ENCODE measurements at places on chromosomes 3 and 15.
A peak's percentile ranks its signal among the peaks of the same experiment; 100 is the strongest.

- peak; percentile 44 for DNase-seq
Measured at GRCh38 chr3:66253790-66254620, 33.2 kb downstream of the SLC25A26 start.

DNA sequence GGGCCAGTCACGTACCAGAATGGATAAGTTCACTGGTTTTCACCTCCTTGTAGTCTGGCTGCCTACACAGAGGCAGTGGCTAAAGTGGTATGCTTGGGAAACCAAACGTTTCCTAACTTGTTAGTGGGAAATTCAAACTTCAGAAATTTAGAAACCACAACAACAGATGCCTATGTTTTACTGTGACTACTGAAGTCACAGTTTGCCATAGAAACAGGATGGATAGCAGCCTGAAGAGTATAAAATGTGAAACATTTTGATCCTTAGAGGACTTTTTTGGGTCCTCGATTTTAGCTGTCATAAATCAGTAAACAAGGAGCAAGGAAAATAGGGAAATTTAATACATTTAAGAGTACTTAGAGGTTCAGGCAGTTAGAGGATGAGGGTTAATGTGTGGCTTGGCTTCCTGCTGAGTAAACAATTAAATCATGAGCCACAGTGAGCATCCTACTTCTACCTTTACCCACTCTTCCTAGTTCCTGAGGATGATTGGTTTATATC is 48.6 kb downstream of the CMSS1 start:
- DNase-seq: peak; percentile 94

- no peak for DNase-seq
Measured at GRCh38 chr3:65848024-65848423, 190.7 kb downstream of the MAGI1 start.

DNA sequence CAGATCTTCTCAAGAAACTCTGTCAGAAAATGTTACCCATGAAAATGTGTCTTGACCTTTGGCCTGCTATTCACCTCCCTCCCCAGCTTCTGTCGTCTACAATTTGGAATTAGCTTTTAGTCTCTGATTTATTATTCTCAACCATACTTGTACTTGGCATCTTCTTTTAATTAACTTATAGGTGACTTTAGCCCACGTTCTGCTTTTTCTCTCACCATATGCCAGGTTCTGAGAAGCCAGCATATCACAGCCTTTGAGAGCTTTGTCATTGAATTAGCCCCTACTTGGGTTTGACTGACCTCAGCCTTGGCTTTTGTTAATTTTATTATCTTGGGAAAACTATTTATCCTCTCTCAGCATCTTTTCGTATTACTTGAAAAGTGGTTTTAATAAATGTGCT is 355.9 kb downstream of the OXSM start:
- no peak for DNase-seq

DNA sequence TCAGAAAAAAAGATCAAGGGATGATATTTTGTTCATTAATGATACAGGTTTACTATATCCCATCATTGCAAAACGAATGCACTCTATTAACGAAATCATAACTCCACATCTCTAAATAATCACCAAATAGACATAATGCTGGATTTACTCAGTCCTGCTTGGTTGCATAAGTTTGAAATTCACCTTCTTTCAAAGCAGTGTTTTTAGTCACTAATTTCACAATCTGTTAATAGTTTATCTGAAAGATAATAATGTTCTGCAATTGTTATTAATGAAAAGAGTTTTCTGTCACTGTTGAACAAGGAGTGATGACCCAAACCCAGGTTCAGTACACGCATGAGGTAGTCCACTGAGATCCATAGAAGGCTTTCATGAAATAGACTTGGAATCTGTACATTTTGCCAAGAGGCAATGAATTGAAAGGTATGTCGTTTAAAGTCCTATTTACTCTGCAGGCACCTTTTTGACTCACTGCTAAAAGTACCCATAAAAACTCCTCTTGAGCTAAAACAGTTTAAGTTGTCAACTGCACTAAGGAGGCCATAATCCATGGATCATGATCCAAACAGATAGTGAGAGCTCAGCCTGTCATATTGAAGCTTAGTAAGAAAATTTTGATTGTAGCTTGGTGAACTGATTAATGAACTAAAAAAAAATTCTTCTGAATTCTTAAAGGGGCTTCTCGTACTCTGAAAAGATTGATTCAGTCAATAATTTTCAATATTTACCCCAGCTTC is 75.6 kb upstream of the MBNL1 start:
- DNase-seq: no peak

GRCh38 chr15:59371458-59372351 is 966 bp downstream of the MYO1E start:
- peak; percentile 15 for DNase-seq

- peak; percentile 82 for DNase-seq
Measured at GRCh38 chr3:174440253-174440701, 418.9 kb upstream of the NAALADL2 start.

DNA sequence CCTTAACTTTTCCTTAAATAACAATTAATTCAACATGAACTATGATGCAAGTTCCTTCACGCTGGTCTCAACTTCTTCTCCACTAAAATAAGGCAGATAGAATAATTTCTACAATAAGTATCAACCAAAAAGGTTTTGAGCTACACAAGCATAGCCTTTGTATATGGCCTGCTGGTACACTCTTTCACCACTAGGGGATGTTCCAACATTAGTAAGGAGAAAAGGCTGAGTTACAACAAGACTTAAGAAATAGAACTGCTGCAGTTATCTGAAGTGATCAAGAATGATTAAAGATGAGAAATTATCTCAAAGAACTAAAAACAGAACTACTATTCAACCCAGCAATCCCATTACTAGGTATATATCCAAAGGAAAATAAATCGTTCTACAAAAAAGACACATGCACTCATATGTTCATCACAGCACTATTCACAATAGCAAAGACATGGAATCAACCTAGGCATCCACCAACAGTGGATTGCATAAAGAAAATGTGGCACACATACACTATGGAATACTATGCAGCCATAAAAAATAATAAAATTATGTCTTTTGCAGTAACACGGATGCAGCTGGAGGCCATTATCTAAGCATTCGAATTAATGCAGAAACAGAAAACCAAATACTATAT is 14.4 kb downstream of the ATP13A3 start:
- DNase-seq: peak; percentile 78

Measured in AG10803 (cell line).